ENCODE measurements at places on chromosomes 4 and X.

DNA sequence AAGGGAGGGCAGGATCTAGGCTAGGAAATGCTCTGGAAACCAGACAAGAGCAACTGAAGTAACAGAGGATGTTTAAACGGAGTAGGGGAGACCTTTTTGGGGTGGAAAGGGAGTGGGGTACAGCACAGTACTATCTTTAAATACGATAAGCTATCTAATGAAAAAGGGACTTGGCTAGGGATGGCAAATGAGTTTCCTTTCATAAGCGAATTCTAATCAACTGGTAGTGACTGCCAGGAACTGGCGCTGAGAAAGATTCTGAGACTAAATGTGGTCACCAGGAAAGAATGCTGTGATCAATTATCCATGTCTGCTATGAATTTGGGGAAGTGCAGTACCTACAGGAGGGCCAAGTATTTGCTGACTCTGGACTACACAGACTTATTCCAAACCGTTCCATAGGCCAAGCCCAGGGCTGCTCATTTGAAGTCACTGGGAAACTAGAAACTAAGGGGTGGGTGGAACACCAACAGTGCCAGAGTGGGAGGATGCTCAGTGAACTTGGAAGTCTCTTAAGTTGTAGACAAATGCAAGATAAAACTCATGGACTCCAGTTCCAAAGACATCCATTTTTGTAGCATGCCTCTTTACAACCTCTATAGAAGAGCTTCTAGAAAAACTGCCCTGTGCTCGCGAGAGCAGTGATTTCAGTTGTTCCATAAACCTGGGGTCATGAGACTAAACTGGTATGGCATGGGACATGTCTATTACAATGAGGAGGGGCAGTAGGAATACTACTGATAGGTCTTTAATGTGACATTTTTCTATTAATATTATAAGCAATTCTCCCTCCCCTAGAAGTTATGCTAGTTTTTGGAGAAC, 2.0 kb downstream of the TRAPPC2 start:
- DNase-seq, result no peak

- DNase-seq, result no peak
Observed at GRCh38 chr4:157075811-157076577, at the start of gene GLRB. Gene GLRB (plus strand): TSS chr4:157076150. CDS start chr4:157078025, 1,875 bp downstream.

DNA sequence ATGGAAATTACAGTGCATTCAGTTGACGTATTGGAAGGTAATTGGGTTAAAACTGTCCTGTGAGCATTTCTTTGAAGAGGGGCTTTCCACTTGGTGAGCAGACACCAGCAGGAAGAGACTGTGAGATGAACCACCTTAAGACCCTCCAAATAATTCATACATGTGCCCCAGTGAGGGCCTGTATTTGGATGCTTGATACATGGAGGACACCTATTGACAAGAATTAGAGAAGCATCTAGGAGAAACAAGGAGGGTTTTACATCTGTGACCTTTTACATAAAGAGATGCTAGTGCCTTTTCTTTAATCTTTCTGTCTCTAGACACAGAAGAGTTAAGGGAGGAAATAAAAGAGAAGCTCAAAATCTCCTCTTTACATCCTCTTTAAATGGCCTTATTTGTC, 1115.3 kb upstream of the IGFBP7 start:
- DNase-seq, result no peak

- DNase-seq, result no peak
Observed at GRCh38 chrX:29870608-29871007, 344.8 kb upstream of the MAGEB2 start.

DNA sequence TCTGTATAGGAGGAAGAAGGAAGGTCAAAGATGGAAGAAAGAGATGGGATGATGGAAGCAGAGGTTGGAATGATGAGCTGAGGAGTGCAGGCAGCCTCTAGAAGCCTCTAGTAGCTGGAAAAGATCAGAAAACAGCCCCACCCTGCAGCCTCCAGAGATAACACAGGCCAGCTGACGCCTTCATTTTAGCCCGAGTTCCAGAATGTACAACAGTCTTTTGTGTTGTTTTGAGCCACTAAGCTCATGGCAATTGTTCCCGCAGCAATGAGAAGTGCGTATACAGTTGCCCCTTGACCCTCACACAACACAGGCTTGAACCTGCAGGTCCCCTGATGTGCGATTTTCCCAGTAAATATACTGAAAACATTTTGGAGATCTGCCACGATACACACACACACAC, 72.0 kb downstream of the WFS1 start:
- DNase-seq, result no peak

DNA sequence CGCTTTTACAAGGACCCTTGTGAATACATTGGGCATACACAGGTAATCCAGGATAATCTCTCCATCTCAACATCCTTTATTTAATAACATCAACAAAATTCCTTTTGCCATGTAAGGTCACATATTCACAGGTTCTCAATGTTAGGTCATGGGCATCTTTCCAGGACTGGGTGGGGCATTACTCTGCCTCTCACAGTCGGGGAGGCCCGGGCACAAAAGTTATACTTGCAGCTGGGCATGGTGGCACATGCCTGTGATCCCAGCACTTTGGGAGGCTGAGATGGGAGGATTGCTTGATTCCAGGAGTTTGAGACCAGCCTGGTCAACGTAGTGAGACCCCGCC, 93.7 kb upstream of the AP1S2 start:
- no peak for DNase-seq

DNA sequence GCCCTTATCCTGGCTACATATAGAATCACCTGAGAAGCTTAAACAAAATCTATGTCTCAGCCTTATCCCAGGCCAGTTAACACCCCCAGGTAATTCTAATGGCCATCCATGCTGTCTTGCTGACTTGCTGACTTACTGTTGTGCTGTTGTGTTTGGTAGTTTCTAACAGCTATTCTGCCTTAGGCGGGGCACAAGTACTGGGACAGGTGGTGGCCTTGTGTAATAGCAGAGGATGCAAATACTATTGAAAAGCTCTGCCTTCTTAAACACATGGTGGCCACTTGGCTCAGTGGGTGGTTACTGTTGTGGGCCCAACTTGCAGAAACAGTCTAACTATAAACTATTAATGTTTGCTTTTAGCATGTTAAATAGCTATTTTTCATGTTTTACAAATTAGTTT, 56.2 kb downstream of the CDS1 start:
- no peak for DNase-seq

DNA sequence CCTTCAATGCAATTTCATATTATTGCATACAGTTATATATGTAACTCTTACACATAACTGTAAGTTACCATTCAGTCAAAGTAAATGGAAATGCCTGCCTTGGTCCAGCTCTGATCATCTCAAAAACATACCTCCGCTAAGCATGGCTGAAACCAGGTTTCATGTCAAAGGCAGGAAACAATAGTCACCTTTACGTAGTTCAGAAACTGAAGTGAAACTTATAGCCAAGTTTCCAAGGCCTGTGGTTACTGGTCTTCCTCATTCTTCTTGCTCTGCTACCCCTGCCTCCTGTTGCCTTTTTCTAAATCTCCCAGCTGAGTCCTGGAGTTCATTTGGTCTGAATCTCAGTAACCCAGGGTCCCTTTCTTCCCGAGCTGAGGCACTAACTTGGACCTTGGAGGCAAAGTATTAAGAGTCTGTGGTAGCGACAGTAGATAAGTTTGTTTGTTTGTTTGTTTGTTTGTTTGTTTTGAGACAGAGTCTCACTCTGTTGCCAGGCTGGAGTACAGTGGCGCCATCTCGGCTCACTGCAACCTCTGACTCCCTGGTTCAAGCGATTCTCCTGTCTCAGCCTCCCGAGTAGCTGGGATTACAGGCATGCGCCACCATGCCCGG, 30.8 kb downstream of the DAPP1 start:
- DNase-seq, result no peak

DNA sequence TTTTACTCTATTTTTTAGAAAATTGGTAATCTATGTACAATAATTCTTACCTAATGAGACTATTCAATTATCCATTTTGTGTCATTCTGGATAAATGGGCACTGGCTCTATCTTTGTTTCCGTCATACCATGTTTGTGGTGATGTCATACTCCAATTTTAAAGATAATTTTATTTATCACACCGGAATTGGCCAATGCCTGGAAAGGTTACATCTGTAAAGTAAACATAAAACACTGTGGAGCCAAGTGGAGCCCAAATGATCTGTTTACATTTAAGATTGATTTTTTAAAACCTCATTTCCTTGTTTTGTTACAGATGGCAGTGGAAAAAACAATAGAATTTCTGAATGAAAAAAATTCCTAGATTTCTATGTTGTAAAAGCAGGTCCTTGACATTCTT, 120.2 kb upstream of the GPRIN3 start:
- no peak for DNase-seq

GRCh38 chr4:47525154-47525819, 40.2 kb downstream of the ATP10D start:
- DNase-seq, result no peak

- DNase-seq, result no peak
Observed at GRCh38 chrX:71454222-71454621, 78.7 kb upstream of the OGT start.

DNA sequence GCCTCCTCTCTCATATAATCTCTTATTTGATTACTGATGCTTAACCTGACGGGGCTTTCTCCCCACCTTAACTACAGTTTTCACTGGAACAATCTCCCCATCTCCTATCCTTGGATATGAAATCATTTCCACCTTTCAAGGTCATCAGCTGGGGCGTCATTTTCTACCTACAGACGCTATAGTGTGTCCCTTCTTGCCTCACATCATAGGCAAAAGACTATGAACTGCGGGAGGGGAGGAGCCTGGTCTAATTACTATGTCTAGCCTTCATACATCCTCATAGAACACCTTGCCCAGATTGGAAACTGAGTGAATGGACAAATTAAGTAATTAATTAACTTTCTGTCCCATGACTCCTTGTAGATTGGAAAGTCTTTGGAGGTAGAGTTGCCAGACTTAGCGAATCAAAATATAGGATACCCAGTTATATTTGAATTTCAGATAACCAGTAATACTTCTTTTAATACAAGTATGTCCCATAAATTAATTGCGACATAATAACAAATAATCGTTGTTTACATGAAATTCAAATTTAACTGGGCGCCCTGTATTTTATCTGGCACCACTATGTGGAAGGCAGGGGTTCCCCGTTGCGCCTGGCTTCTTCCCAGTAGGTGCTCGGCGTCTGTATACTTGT, 752 bp upstream of the ATP6AP2 start:
- DNase-seq, result no peak

DNA sequence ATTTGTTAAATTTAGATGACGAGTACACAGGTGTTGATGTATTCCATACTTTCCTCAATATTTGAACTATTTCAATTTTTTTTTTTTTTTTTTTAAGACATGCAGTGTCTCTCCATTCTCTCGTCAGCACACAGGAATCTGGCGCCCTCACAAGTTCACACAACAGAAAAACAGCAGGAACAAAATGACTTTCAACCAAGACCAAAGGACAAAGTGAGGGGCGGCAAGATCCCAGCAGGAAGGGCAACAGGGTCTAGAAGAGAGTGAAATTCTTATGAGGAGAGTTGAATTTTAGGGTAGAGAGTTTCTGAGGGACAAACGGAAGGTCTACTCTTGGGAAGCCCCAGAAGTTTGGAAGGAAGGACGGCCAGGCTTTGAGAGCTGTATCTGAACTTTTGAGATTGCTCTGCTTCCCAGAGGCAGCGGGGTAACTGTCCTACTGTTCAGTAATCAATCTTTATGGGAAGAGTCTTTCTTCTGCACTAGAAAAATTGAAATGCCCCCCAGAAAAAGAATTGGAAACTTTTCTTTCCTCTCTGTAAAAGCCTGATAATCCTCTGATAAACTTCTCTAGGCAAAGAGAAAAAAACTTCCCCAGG, 760.2 kb downstream of the RAB28 start:
- no peak for DNase-seq

GRCh38 chr4:1565598-1566295, 118.4 kb downstream of the FAM53A start:
- no peak for DNase-seq

- DNase-seq, result no peak
Observed at GRCh38 chr4:131337936-131338335, 1811.2 kb upstream of the PCDH10 start.

- DNase-seq, result no peak
Observed at GRCh38 chrX:9746148-9746888, 19.3 kb downstream of the GPR143 start.

Measured in T-helper 9 cell (primary cell).